ENCODE measurements at places on chromosomes 4 and X.

GRCh38 chr4:15587649-15588048 lies 67.5 kb downstream of the FBXL5 start:
- DNase-seq = no peak

- DNase-seq = no peak
Measured at GRCh38 chr4:106522839-106523238, 154.3 kb upstream of the GIMD1 start.

GRCh38 chrX:143336261-143336660 lies 181.0 kb downstream of the SPANXN3 start:
- DNase-seq = no peak

- DNase-seq = no peak
Measured at GRCh38 chrX:148913971-148914370, 413.6 kb downstream of the AFF2 start.

GRCh38 chrX:39149761-39150160 lies 348.5 kb downstream of the MID1IP1 start:
- DNase-seq = peak; percentile 17

DNA sequence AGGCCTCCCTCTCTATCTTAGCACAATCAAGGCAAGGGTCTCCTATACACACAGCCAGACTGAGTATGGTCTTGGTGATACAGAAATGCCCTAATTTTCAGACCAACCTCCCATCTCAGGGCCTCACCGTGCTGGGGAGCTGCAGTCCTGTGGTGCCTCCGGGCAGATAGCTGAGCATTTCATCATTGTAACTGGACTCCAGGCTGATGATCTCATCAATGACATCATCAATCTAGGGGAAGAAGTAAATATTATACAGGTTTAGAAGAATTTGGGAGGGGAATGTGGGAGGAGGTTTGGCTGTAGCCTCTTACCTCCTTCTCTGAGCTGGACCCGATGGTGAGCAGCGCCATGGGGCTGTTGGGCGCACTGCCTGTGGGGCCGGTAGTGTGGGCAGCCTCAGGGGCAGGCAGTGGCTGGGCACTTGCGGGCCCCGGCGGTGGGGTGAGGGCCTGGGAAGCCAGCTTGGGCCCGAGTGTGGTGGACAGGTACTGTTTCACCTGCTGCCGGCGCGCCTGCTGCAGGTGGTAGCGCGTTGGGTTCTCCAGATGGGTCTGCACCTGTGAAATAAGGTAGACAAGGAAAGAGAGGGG lies 5.2 kb downstream of the TFE3 start:
- no peak for DNase-seq

DNA sequence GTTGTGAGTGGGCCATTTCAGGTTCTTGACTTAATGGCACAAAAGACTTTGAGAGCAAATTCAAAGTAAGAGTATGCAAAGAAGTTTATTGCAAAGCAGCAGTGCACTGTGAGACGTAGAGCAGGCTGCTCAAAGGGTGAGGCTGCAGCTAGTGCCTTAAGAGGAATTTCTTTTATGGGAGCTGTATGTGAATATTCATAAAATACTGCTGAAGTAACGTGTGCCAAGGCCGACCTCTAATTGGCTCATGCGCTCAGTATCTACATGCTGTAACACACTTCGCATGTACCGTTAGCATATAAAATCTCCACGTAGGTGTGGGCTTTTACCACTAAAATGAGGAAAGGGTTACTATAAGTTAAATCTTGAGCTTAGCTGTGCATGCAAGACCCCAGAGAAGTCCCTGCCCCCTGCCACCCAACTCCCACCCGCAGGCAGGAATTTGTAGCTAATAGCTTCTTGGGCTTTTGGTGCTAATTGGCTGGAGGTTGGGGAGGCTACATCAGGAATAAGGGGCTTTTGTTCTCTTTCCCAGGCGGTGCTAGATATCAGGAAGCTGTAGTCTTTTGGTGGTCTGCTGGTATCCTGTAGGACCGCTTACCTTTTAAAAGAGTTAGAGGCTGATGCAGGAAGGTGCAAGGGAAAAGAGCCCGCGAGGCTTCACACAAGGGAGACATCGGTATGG lies 47.6 kb downstream of the FSTL5 start:
- no peak for DNase-seq

DNA sequence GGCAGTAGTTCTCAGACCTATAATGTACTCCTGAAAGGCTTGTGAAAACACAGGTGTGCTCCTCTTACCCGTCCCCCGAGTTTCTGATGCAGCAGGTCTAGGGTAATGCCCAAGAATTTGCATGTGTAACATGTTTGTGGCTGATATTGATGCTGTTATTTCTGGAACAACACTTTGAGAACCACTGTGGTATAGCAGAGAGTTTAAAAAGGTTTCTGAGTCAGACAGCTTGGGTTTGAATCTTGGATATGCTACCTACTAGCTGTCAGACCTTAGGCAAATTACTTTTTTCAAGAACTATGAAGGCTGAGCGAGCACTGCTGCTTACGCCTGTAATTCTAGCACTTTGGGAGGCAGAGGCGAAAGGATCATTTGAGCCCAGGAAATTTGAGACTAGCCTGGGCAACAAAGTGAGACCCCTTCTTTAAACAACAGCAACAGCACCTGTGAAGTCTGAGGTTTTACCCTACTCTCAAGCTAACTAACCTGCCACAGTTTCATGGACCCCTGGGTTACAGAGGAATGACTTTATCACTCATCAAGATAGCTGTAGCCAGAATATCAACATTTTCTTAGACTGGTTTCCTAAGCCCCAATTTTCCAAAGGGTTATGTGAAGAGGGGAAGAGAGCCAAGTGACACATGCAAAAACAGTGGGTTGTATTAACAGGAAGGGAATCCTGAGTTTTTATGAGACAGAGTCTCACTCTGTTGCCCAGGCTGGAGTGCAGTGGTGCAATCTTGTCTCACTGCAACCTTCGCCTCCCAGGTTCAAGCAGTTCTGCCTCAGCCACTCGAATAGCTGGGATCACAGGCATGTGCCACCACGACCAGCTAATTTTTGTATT lies 5.1 kb downstream of the AFF1 start:
- no peak for DNase-seq

GRCh38 chr4:16579866-16580265 lies 318.6 kb downstream of the LDB2 start:
- no peak for DNase-seq

DNA sequence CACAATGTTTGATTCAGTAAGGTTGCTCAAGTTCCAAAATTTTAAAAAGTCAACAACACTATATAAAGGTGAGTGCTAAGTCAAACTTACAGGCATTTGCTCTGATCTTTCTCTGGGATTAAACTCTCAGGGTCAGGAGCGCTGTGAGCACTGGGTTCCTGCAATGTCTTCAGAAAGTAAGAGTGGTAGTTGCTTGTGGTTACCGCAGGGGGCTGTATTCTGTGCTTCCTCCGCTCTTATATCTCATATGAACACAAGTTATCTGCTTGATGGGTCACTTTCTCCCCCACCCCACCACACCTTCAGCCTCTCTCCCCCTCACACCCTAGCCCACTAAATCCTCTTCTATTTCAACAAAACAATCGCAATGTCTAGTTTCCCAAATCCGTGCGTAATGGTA lies 116.4 kb upstream of the IGSF1 start:
- DNase-seq = no peak

GRCh38 chrX:11929476-11929875 lies 171.4 kb downstream of the MSL3 start:
- no peak for DNase-seq

- DNase-seq = no peak
Measured at GRCh38 chr4:24094726-24095125, 204.9 kb upstream of the PPARGC1A start.

GRCh38 chrX:42519666-42520231 lies 258.2 kb downstream of the PPP1R2C start:
- DNase-seq = no peak

- DNase-seq = no peak
Measured at GRCh38 chrX:32896088-32896487, 315.3 kb downstream of the DMD start.

GRCh38 chrX:421646-422391 lies 35.1 kb upstream of the PPP2R3B start:
- no peak for DNase-seq

DNA sequence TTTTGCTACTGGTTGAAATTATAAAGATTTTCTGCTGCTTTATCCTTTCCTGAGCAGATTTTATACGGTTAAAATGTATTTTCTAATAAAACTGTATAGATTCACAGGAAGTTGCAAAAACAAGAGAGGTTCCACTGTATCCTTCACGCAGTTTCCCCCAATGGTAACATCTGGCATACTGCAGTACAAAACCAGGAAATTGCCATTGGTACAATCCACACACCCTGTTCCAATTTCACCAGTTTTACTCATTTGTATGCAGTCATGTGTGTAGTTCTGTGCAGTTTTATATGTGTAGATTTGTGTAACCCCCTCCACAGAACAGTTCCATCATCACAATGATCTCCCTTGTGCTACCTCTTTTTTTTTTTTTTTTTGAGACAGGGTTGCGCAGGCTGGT lies 20.0 kb downstream of the DDX3X start:
- no peak for DNase-seq

DNA sequence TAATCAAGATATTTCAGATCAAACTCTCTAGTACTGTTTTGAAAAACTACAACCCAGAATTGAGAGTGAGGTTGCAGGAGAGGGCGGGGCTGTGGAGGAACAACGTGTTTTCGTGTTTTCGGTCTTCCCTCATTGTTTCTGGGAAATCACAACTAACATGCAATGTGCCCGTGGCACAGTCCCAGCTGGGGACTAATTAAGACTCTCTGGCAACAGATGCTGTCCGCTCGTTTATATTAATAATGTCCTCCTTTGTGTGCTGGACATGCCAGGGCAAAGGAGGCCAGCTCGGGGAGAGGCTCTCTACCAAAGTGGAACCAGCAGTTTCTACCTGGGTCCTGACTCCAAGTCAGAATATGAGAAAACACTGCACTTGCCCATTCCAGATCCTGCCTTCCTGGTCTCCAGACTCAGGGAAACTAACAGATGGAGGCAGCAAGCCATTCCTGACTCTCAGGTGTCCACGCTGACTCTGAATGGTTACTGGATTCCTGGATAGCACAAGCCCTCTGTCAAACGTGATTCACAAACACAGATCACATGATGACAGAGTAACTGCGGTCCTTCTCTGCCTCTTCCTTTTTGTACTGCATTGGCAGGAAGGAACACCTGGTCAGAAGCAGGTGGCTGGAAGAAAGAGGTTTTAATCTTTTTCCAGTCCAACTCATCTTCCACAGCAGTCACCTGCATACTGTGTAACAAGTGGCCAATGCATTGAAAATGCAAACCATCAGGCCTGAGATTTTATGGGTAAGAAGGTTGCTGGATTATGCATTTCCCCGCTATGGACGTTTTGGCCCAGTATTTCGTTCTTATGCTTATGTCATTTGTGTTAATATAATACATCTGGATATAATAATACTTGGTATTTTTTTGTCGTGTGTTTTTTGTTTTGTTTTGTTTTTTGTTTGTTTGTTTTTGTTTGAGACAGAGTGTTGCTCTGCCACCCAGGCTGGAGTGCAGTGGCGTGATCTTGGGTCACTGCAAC lies 65.0 kb downstream of the COQ2 start:
- DNase-seq = no peak

GRCh38 chr4:12697970-12698369 lies 786.2 kb downstream of the RAB28 start:
- DNase-seq = no peak

- DNase-seq = no peak
Measured at GRCh38 chr4:136900696-136901095, 631.6 kb downstream of the PCDH18 start.

DNA sequence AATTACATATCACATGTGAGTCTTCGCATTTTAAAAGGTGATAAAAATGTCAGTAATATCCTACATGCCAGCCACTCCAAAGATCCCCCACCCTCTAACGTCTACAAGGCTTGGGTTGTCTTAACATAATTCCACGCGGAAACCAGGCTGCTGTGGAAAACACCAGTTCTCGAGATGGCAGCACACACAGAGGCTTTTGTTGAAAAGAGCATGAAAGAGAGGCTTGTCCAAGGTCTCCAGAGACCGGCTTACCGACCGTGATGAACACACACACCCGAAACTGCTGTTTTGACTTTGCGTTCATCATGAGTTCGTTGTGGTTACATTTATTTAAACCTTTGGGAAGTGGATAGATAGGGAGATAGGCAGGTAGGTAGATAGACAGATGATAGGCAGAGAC lies 87.9 kb downstream of the CRLF2 start:
- no peak for DNase-seq

DNA sequence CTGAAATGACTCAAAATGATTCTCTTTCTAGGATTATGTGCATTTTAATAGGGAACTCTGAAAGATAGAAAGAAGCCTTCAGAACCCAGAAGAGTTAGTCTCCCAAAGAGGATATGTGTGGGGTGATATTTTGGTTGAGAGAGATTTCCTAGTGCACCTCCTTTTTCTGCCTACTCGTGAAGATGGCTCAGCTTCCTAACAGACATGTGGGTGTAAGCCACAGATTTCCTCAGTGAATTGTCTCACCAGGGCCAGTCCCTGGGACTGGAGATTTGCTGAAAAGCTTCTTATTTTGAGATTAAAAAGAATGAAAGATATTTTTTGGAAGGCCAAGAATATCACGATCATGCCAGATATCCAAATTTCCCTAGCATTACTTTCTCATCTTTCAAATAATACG lies 42.8 kb downstream of the MAGEB17 start:
- no peak for DNase-seq

GRCh38 chrX:12693754-12694153 lies 97.5 kb upstream of the PRPS2 start:
- no peak for DNase-seq

DNA sequence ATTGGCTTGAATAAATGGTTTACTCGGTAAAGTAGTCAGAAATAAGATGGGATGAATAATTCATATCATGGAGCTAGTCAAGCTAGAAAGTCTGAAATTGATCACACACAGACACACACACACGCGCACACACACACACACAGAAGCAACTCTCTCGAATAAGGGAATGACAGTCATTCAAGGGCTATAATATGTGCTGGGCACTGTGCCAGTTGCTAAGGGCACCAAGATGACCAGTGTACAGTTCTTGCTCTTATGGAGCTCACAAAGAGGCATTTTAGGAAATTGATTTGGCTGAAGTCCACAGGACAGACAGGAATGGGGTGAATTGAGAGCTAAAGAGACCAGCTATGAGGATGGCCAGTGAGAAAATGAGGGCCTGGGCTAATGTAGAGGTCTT lies 34.2 kb upstream of the SH3D19 start:
- no peak for DNase-seq

- no peak for DNase-seq
Measured at GRCh38 chr4:158094413-158095134, 78.3 kb downstream of the GASK1B start.

DNA sequence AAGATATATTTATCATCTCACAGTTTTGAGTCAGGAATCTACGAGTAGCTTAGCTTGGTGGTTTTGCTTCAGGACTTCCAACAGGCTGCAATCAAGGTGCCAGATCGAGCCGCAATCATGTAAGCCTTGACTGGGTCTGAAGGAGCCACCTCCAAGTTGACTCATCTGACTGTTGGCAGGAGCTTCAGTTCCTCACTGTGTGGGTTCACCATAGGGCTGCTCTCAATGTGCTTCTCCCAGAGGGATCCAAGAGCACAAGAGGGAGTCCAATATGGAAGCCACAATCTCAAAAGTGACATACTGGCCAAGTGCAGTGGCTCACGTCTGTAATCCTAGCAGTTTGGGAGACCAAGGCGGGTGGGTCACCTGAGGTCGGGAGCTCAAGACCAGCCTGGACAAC lies 26.5 kb downstream of the DCHS2 start:
- DNase-seq = no peak

Measured in stimulated activated CD4-positive, alpha-beta T cell treated with anti-CD3 and anti-CD28 coated beads, TNF-alpha, amount 100 ng/mL, for 1 hour (primary cell).